ENCODE measurements at places on chromosomes 4 and X.

DNA sequence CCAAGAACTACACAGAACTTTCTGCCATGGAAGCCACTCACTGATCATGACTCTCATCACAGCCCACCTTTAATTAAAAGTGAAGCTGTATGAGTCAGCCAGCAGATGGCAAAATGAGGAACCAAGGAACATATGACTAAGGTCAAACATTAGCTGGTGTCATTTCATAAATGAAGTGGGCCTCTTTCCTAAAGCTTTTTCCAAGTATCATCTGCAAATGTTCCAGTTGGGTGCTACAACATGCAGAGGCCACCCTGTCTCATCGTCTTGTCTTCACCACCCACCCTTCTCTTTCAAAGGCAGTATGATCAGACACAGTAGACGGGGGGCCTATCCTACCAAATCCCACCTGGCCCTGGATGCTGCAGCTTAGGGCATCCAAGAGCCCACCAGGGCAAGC, 9.2 kb upstream of the EOLA1 start:
- no peak for DNase-seq

- DNase-seq = no peak
Observed at GRCh38 chr4:4870576-4871241, 11.2 kb downstream of the MSX1 start.

GRCh38 chrX:41245641-41246040, 88.3 kb upstream of the DDX3X start:
- no peak for DNase-seq

GRCh38 chr4:84260495-84260894, 238.6 kb downstream of the NKX6-1 start:
- DNase-seq = no peak

- DNase-seq = no peak
Observed at GRCh38 chrX:24080704-24081103, 25.9 kb downstream of the EIF2S3 start.

GRCh38 chrX:135086197-135086854, 34.0 kb downstream of the ETDB start:
- DNase-seq = peak; percentile 72

DNA sequence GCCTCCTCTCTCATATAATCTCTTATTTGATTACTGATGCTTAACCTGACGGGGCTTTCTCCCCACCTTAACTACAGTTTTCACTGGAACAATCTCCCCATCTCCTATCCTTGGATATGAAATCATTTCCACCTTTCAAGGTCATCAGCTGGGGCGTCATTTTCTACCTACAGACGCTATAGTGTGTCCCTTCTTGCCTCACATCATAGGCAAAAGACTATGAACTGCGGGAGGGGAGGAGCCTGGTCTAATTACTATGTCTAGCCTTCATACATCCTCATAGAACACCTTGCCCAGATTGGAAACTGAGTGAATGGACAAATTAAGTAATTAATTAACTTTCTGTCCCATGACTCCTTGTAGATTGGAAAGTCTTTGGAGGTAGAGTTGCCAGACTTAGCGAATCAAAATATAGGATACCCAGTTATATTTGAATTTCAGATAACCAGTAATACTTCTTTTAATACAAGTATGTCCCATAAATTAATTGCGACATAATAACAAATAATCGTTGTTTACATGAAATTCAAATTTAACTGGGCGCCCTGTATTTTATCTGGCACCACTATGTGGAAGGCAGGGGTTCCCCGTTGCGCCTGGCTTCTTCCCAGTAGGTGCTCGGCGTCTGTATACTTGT, 752 bp upstream of the ATP6AP2 start:
- no peak for DNase-seq

Data from CD4-positive, alpha-beta T cell treated with Interleukin-10 for 1 hour (primary cell).